ENCODE measurements at places on chromosomes 2 and 18.

GRCh38 chr2:193841384-193842150 lies 1646.8 kb upstream of the TMEFF2 start:
- no peak for DNase-seq

DNA sequence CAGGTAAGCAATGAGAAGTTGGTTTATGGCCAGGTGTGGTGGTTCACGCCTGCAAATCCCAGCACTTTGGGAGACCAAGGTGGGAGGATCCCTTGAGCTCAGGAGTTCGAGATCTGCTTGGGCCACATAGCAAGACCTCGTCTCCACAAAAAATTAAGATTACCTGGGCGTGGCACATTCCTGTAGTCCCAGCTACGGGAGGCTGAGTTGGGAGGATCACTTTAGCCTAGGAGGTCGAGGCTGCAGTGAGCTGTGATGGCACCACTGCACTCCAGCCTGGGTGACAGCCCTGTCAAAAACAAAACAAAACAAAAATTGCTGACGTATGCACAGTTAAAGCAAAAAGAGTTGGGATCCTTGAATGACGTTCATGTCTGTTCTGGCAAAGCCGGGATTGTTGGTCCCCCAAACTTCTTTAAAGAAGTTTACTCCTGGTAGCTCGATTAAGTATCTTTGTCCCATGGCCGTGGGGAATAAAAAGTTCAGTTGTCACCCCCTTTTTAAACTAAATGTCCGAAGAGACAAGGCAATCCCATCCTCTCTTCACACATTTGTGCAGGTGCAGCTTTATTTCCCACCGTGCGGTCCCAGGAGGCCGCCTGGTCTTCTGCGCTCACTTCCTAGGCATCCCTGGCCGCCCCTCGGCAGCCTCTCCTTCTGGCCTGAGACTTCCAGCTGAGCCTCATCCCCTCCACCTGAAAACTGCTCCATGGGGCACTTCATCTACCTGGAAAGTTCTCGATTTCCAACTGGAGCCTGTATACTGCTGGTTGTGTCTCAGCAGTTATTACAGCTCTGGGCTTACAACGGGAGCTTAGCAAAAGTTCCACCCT lies 762 bp upstream of the SPOPL start:
- DNase-seq: no peak

- no peak for DNase-seq
These were observed 82.1 kb downstream of the EIF2AK3 start for GRCh38 chr2:88545118-88545517.

DNA sequence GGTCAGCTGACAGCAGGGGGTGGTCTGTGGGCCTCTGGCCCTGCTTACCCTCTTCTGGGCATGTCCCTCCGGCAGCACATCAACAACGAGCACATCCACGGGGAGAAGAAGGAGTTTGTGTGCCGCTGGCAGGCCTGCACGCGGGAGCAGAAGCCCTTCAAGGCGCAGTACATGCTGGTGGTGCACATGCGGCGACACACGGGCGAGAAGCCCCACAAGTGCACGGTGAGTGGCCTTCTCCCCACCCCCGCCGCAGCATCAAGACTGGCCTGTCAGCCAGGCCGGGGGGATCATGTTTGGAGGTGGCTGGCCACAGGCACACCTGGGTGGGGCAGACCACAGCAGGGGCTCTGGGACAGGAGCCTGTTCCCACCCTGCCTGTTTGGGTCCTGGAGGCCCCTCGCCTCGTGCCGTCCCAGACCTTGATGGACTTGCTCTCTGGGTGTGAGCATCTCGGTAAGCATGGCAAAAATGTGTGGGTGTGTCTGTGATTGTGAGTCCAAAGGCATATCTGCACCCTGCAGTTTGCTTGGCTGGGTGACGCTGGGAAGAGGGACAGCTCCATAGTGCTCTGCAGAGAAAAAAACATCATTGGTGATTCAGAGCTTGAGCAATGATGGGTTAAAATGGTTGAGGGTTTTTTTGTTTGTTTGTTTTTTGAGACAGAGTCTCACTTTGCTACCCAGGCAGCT lies 242.8 kb downstream of the GLI2 start:
- DNase-seq: no peak

DNA sequence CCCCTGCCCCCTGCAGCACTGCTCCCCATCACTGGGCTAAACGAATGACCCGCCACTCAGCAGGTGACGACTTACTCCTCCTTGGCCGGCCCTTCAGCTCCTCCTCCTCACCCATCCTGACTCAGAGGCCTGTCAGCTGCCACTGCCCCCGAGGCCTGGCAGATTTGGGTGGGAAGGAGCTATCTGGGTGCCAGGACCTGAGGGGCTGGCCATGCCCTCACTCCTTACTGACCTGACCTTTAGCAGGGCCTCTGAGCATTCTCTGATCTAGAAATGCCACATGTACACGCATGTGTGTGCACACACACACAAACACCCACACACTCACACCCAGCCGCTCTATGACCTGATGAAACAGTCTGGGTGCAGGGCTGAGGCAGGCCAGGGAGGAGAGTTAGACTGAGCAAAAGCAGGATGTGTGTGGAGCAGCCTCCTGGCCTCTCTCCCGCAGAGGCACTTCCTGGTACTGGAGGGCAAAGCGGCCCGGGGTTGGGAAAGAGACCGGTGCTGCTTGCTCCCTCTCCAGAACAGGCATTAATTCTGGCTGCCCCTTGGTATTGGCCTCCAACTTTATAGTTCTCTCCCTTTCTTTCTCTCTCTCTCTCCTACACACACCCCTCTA lies 68.0 kb downstream of the ZFP36L2 start:
- DNase-seq: no peak

DNA sequence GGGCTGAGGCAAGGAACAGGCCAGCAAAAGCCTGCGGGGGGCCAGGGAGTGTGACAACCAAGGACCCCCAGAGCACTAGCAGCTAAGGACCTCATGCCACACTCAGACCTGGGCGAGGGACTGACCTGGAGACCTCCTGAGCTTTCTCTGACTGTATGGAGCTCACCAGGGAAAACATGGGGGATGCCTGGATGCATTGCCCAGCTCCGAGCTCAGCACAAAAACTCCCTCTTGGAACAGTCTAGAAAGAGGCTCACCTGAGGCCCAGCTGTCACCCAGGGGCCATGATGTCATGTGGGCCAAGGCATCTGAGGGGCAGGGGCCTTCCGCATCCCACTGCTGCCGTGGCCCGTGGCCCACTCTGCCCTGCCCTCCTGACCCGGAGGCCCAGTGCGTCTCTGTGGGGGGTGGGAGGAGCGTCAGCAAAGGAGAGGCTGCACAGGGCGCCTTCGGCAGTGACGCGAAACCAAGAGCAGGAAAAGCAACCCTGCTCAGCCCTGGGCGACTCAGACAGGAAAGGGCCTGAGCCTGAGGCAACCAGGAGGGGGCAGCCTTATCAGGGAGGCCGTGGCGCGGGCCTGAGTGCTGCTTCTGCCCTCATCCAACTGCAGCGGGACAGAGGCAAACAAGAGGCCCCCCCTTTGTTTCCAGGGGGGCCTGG lies 57.3 kb upstream of the ALPP start:
- DNase-seq: no peak

- DNase-seq: no peak
These were observed 84.7 kb downstream of the POLR1A start for GRCh38 chr2:86020984-86021383.

DNA sequence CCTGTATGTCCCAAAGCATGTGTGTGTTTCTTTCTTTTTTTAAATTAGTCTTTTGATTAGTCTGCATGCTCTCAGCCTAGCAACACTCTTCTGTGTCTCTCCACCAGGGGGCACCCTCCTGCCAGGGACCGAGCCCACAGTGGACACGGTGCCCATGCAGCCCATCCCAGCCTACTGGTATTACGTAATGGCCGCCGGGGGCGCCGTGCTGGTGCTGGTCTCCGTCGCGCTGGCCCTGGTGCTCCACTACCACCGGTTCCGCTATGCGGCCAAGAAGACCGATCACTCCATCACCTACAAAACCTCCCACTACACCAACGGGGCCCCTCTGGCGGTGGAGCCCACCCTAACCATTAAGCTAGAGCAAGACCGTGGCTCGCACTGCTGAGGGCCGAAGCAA lies 93.8 kb downstream of the NRP2 start:
- no peak for DNase-seq

DNA sequence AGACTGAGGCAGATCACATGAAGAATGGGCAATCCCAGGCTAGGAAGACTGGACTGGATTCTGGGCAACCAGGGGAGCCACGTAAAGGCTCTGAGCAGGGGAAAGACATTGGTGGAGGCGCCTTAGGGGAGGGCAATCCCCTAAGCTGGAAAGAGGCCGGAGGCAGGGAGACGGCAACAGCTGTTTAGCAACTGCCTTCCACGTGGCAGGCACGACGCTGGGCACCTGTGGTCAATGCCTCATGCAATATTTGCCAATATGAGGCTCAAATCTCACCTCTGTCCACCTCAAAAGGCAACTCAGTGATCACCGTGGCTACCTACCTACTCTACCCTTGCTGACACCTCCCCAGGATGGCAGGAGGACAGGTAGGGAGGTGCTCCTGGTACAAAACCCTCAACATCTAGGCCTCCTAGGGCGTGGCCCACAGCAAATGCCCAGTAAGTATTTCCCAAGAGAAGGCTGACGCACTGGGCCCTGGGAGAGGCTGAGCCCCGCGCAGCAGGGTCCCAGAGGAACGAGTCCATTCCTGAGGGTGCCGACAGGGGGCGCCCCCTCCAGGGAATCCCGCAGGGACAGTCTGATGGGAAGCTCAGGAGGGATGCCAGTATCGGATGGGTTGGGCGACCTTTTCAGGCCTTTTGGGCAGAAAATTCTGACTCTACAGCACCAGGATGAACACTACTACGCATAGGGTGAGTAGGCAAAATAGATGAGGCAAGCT lies 8.9 kb downstream of the BOLA3 start:
- no peak for DNase-seq
